Endothelial cell of coronary artery (primary cell): ENCODE measurements at places on chromosomes 2 and 18. TPM values are rescaled to one million over a fixed set of nuclear protein-coding genes. Genes with fewer than 3 reads are reported as not detected.

Gene CBLN2
- total RNA-seq: 0.09 and 0.47 TPM in 2 replicates

Gene BMP10
- total RNA-seq: not detected in 2 replicates

Gene OTX1
- total RNA-seq: 0.27 and 0.28 TPM in 2 replicates

Gene PJVK
- 0.54 and 0.66 TPM in 2 replicates for total RNA-seq

Gene HTR2B
- 0.09 and 1.2 TPM in 2 replicates for total RNA-seq

Gene CFC1
- total RNA-seq: not detected in 2 replicates

Gene ABCG5
- total RNA-seq: not detected in 2 replicates
